Right lobe of liver (tissue), 6 donors: ENCODE measurements at places on chromosomes 2 and 18. TPM values are rescaled to one million over a fixed set of nuclear protein-coding genes. Genes with fewer than 3 reads are reported as not detected.

DNA sequence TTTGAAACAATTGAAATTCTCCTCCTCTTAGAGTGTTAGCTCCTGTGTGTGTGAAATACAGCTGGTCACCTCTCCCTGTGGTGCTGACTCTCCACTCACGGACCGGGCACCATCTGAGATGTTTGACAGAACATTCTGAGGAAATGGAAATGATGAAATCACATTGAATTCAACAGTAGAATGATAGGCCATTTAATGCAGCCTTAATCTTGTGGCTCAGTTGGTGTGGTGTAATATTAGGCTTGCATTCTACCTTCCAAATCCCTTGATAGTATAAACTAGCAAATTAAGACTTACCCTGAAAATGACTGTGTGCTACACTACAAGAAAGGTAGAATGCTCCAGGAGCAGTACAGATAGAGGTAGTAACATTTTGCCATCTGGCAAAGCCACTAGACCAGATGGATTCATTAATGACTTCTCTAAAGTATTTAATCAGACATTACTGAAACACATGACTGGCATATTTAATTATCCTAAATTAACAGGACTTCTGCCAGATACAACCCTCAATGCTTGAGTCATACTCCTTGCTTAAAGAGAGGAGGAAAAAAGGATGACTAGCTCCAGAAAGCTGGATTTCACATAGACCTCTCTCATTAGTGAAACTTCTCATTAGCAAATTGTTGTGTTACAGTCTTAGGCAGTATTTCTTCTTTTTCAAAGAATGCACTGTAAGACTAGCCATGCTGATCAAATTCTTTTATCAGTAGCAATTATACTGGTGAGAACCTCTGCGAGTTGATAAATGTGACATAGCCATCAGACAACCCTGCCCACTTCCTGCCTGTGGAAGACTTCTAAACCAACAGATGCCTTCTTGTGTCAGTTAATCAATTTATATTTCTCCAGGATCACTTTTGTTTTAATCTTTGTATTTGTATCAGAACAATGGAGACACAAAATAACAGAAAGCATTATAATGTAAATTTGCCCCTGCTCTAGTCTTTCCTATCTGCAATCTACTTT is 80.6 kb downstream of the EML6 start:
- no peaks in the 10 kb centered on the region for H3K4me1 ChIP-seq
- DNase-seq = no peak
- H3K36me3 ChIP-seq = no peaks in the 10 kb centered on the region

DNA sequence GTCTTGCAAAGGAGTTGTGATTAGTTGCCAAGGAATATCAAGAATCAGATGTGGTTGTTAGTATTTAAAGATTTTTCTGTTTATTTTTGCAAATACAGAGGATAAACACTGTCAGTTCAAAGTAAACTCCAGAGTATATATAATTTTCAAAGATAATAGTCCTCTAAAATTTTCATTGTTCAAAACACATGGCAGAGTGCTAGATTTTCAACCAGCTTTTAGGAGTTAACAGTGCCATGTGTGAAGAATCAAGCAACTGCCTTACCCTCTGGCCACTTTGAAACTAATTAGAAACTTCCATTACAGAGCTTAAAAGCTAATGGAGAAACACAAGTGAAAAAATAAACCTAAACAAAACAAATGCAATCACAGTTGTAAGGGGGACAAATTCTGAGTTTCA is 1605.6 kb upstream of the ZEB2 start:
- no peaks in the 10 kb centered on the region for H3K36me3 ChIP-seq
- H3K27me3 ChIP-seq = no peaks in the 10 kb centered on the region
- H3K4me3 ChIP-seq = no peak overlapping the region
- DNase-seq = no peak
- no peak overlapping the region for H3K27ac ChIP-seq

- no peak overlapping the region for H3K4me3 ChIP-seq
- H3K4me1 ChIP-seq = no peaks in the 10 kb centered on the region
- no peaks in the 10 kb centered on the region for H3K27me3 ChIP-seq
- no peak overlapping the region for H3K27ac ChIP-seq
- H3K36me3 ChIP-seq = no peaks in the 10 kb centered on the region
- no peak for DNase-seq
These were observed 49.1 kb downstream of the KCNF1 start for GRCh38 chr2:10960606-10961489.

The WDFY1 gene
- 20.7 TPM for total RNA-seq

The C2orf76 gene
- total RNA-seq = 2.6 TPM
